Fibroblast of mammary gland (primary cell): ENCODE measurements at places on chromosomes 6 and 20.

DNA sequence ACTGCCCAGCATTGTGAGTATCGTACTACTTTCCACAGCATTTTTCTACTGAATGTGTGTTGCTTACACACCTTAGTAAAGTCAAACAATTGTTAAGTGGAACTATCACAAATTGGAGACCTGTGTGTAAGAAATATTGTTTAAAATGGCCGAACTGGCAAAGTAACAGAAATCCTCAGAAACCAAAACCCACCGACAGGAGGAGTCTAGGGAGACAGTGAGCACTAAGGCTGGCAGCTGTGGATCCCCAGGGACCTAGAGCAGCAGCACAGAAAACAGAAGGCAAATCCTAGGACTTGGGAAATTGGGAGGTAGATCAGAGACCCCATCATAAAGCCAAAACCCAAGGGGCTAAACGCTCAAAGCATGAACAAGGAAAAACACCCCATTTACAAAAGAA lies 69.9 kb downstream of the SESN1 start:
- DNase-seq = peak; percentile 35

DNA sequence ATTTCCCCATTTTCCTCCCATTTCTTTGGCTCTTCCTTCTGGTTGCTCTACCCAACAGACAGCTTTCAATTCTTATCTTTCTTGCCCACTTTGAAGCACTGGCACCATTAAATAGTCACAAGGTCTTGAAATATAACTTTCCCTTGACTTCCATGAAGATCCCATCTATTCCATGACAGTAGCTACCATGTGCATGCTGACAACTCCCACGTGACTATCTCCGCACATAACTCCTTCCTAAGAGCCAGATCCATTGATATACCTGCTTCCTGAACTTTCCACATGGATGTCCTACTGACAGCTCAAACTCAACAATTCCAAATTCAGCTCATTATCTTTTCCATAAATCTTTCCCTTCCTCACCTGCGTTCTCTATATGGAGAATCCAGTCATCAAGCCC lies 101.4 kb downstream of the RIN2 start:
- no peak for DNase-seq

- no peak for DNase-seq
Measured at GRCh38 chr6:4773181-4773580, 3.0 kb upstream of the CDYL start.

GRCh38 chr20:45934046-45934585 lies 367 bp upstream of the PCIF1 start:
- peak; percentile 35 for DNase-seq
